Stimulated activated CD8-positive, alpha-beta memory T cell treated with anti-CD3 and anti-CD28 coated beads, Interleukin-4, amount 100 ng/mL, for 1 hour (primary cell): ENCODE measurements at places on chromosomes 1 and 21.

DNA sequence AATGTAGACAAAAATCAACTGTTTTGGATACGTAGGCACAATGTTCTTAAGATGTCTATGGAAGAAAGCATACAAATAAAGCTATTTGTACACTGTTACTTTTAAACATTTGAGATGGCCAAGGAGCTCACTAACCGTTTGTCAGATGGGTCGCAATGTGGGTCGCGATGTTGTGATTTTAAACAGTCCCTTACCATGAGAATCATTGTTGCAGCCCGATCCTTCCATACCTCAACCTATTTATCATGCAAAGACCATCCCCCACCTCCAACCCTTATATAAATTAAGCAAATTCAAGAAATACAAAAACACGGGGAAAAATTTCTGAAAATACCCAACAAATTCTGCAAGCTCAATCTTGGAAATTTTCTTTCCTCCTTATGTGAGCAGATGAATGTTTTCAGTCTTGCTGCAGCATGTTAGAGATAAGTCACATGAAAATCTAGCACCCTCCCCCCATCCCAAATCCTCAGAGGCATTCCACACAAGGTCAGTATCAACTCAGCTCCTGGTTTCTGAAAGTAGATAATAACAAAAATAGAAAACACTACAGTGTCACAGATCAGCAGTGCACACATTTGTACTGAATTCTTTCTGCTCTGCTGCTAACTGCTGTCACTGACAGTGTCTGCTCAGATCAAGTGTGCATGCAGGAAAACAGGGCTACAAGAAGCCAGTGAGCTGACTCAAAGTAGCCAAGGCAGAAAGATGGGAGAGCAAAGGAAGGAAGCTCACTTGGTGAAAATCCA, 92.9 kb upstream of the TTC39A start:
- DNase-seq, result no peak

DNA sequence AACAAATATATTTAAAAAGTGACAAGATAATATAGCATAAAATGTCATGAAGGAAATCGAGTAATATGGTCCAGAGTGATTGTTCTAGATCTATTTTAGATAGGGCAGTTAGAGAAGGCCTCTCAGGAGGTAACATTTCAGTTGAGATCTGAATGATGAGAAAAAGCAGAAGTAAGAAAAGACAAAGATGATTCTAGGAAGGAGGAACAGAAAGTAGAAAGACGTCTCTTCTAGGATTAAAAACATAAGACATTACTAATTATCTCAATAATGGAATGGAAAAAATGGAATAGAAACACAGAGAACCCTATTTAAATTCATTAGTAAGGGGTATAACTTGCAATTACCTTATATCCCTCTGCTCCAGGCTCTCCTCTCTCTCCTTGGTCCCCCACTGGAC, 130.0 kb upstream of the ZNHIT6 start:
- no peak for DNase-seq

- DNase-seq, result no peak
These were observed 434 bp downstream of the EVA1B start for GRCh38 chr1:36322786-36323635.

GRCh38 chr1:100703716-100704115, 15.8 kb upstream of the VCAM1 start:
- DNase-seq, result no peak

DNA sequence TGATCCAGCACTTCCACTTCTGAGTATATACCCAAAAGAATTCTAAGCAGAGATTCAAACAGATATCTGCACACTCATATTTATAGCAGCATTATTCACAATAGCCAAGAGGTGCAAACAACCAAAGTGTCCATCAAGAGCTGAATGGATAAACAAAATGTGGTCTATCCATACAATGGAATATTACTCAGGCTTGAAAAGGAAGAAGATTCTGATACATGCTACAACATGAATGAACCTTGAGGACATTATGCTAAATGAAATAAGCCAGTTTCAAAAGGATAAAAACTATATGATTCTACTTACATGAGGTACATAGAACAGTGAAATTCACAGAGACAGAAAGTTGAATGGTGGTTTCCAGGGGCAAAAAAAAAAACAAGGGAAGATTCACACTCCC, 88.9 kb downstream of the CCDC185 start:
- no peak for DNase-seq

DNA sequence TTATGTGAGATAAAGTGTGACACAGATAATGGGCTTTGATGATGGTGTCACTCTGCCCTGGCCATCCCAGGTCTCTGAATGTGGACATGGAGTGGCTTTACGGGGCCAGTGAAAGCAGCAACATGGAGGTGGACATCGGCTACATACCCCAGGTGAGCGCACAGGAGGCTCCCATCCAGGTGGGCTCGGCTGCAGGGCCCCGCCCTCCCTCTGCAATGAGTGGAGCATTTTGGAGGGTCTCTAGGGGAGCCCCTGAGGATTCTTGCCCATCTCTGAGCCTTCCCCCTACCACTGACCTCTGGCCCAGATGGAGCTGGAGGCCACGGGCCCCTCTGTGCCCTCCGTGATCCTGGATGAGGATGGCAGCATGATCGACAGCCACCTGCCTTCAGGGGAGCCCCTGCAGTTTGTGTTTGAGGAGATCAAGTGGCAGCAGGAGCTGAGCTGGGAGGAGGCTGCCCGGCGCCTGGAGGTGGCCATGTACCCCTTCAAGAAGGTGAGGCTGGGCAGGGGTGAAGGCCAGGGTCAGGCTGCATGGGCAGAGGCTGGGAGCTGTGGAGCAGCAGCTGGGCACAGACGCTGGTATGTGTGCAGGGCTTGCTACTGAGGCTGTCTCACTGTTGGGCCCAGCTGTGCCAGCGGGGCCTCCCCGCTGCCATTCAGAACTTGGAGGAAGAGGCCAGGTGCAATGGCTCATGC, 8.2 kb upstream of the MTFR1L start:
- DNase-seq, result no peak

GRCh38 chr21:37153196-37153934, 80.3 kb downstream of the TTC3 start:
- DNase-seq, result no peak
